ENCODE measurements at places on chromosomes 12 and 14. TPM values are rescaled to one million over a fixed set of nuclear protein-coding genes. Genes with fewer than 3 reads are reported as not detected.

ACOT6 gene
- polyA plus RNA-seq = not detected

DNA sequence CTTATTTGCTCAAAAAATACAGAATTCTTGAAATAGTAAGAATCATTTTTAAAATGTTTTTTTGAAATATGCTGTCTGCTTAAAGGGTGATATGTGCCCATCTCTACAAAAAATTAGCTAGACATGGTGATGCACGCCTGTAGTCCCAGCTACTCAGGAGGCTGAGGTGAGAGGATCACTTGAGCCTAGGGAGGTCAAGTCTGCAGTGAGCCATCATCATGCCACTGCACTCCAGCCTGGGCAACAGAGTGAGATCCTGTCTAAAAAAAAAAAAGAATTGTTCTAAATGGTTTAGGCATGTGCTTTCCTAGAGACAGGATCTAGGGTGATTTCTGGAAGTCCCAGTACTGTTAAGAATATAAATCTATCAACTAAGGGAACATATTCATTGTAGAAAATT is 75.6 kb upstream of the HECTD1 start:
- no peak for DNase-seq

SPTB gene
- polyA plus RNA-seq = 17.1 TPM

DNA sequence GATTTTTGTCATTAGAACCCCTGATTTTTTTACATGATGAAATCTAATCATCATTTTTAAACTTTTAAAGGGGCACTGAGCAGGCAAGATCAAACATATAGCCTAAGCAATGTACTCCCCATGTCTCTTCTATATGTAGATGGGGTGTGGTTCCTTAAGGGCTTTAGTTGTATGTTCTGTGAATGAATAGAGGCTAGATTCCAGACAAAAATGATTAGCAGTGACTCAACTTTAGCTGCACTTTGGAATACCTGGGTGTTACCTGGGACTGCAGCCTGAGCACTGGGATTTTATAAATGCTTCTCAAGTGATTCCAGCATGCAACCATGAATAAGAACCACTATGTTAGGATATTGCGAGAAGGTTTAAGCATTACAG is 256.7 kb upstream of the PLEKHG7 start:
- no peak for DNase-seq

DNA sequence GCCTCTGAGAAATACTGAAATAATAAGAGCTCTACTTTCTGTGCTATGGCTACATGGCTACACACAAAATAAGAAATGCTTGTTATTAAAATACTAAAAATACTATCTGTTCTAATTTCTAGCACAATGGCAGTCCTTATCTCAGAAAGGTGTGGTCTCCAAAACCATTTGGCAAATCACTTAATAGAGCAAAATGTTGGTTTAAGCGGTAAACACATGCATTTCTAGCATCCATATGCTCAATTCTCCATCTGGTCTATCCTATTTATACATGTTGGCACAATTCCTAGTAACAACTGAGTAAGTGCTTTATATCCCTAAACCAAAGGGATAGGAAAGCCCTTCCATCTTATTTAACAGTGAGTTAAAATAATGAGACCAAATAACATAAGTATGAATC is 107.0 kb downstream of the PAPLN start:
- DNase-seq = no peak

DNA sequence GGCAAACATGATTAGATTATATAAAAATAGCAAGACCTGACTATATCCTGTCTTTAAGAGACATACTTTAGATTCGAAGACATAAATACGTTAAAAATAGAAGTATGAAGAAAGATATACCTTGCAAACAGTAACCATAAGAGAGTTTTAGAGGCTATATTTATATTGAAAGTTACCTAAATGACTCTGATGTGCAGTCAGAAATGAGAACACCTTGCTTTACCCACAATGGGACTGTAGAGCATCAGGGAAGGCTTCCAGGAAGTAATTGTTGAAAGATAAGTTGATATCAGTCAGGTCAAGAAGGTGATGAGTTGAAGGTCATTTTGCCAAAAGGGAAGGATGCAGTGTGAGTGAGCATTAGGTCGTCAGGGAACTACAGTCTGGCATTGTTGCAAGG is 110.2 kb downstream of the NEDD1 start:
- DNase-seq = no peak

GRCh38 chr12:109651596-109651995 is 62.0 kb upstream of the FAM222A start:
- DNase-seq = no peak

DNA sequence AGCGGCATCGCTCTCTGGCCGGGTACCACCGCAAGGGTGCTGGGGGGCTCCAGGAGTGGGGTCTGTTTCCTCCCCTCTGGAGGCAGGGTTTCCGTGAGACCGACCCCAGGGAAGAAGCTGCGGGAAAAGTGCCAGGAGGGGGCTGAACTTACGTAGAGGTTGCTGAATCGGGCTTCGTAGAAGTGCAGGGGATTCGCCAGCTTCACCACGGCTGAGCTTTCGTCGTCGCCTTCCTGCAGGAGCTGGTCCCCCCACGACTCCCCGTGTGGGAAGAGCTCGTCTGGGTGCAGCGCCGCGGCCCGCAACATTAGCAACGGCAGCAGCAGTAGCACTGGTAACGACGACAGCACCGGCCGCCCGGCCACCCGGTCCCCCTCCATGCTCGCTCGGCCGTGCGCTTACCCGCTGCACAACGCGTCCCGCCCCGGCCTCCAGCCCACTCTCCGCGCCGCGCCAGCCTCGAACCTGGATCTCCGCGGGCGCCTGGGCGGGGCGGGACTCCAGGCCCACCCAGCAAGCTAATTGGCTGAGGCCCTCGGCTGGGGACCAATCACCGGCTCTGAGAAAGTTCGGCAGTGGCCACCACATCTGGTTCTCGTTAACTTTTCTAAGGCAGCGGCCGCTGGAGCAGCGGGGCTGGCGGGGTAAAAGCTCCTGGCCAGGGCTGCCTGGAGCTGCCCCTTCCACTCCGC is at the start of gene NID2:
Gene NID2, minus strand, starts transcription at position 445 of the 692 bp plus-strand sequence. Its CDS starts 65 bp downstream, at position 380.
- peak; percentile 32 for DNase-seq

- DNase-seq = peak; percentile 51
Measured at GRCh38 chr12:107992870-107993451, 136.1 kb upstream of the WSCD2 start.

DNA sequence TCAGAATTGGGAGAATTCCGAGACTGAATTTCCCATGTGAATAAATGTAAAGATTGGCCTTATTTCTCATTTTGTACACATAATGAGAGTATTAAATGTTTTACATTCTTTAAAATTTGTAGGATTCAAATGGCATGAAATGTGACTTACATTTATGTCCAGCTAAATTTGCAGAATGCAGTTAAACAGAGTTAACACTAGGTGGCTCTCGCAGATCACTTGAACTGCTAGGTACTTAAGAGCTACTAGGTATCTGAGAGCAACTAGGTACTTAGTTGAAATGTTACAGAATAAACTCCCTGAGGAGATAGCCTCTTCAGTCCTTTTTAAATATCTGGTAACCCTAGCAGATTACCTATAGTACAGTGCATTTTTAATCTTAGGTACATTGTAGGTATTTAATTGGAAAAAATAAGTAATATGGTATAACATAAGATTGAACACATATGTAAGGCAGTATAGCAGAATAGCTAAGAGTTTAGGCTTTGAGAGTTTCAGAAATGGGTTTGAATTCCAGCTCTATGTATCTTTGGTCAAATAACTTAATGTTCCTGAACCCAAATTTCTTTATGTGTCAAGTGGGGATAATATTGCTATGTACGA is 73.8 kb downstream of the KIAA0586 start:
- DNase-seq = peak; percentile 9

SIX1 gene
- polyA plus RNA-seq = 0.08 TPM

GRCh38 chr14:29896354-29896821 is 31.3 kb downstream of the PRKD1 start:
- DNase-seq = no peak

GRCh38 chr12:74489543-74489942 is 48.1 kb upstream of the ATXN7L3B start:
- DNase-seq = no peak

DNA sequence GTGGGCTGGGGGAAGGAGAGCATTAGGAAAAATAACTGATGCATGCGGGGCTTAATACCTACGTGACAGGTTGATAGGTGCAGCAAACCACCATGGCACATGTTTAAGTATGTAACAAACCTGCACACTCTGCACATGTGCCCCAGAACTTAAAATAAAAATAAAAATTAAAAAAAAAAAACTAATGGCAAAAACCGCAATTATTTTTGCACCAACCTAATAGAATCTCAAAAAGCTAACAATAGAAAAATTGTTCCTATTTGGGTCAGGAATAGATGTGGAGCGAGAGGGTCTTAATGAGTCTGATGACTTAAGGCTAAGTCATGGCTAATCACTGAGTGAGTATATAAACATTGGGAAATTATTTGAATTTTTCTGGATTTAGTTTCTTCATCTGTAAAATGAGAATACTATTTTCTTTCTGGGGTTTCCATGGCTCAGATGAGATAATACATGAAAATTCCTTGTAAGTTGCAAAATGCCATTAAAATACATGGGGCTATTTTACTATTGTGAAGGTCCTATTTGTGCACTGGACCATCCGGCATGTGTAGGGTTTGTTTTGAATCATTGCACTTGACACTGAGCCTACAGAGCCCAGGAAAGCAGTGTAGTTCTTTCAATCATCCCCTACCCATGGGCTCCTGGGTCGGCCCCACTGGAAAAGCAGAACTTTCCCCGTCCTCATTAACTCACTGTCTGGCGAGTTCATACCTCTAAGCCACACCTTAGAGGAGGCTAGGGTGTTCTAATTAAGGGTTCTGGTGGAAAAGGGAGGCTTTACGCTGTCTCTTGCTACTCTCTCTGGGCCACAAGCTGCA is 164.1 kb upstream of the NTF3 start:
- no peak for DNase-seq

CMA1 gene
- not detected for polyA plus RNA-seq

GNG2 gene
- not detected for polyA plus RNA-seq

IFNG-AS1 gene
- polyA plus RNA-seq = not detected

DNA sequence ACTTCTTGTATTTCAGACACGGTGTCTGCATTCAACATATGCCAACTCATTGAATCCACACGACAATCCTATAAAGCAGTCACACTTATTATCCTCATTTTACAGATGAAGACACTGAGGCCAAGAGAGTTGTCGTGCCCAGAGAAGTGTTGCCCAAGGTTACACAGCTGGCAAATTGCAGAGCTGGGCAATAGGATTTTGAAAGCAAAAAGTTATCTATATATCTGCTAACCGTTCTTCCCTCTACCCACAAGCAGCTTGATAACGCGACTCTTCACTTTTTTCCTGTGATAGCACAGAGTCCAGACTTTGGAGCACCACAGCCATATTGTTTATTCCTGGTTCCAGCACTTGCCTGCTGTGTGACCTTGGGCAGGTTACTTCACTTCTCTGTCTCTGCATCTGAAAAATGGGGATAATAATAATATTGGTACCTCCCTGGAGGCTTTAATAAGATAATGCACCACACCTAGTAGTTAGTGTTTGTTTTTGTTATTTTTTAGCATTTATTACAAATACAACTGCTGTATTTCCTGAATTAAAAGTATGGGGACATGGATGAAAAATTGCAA is 82.2 kb downstream of the CHST11 start:
- DNase-seq = no peak

DNA sequence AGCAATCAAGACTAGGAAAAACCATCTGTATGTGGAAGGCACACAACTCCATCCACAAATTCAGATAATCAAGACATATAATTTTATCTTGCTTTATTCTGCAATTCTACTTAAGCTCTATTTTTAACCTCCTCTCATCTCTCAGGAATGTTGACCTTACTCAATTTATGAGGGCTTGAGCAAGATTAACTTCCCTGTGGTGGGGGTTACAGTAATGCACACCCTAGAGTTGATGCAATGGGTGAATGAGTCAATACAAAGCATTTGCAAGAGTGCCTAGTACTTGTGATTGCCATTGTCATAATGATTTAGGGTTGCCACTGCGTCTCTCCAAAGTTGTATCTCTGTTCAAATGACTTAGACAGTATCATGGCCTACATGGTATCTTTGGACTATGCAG is 1598.4 kb upstream of the TMEM132C start:
- DNase-seq = no peak

DNA sequence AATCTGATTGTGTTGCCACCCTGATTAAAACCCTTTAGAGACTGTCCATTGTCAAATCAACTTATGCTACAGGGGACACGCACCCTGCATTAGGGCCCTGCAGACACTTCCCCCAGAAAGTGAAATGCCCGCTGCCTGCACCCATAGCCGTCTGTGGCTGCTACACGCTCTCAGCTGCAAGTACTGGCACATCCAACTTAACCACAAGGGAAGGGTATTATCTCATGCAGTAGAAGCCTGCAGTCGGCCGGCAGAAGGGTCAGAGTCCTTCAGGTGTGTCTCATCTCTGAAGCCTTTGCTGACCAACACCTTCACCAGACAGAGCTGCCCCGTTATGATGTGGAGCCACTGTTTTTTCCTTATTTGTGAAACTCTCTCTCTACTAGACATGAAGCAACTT is 20.8 kb downstream of the CFAP251 start:
- no peak for DNase-seq

- DNase-seq = peak; percentile 62
Measured at GRCh38 chr14:65096323-65097089, 5.8 kb downstream of the MAX start.

NUBPL gene
- 4.7 TPM for polyA plus RNA-seq

CDC42BPB gene
- polyA plus RNA-seq = 13.9 TPM

ACOT4 gene
- polyA plus RNA-seq = not detected

- DNase-seq = no peak
Measured at GRCh38 chr12:69684466-69684865, 14.6 kb downstream of the BEST3 start.

DNA sequence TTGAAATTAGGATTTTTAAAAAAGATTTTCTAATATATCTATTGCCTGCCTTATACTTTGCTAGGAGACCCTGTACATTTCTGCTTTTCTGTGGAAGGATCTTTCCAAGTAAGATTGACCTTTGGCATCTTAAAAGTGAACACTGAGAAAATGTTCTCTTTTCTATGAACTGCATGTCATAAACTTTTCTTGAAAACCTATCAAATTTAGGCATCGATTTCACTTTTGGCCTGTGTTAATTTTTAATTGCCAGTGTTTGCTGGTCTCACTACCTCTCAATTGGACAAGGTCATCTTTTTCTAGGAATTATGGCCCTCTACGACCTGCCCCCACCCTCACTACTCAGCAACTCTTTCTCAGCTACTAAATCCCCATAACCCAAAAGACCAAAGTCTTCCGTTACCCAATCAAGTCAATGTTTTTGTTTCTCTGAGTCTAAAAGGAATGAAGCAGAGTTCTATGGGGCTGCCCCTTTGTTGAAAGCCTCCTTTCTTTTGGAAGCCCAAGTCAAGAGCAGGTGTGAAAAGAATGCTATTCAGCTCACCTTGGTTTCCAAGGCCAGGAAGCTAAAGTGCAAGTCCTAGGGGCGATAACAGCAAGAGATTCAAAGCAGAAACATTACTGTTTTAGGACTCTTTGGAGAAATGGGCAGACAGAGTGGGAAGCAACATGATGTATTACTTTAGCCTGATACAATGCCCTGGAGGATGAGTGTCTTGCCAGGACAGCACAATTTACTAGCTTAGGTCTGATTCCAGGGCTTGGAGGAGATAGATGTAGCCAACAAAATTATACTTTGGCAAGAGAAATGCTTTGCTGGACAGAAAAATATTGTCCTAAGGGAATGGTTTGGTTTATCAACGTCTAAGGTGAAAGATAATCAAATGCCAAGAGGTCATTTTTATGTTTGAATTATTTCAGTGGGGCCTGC is 55.0 kb downstream of the IGF1 start:
- DNase-seq = no peak

Data from K562 (cell line).